ENCODE measurements at places on chromosomes 4 and X.

DNA sequence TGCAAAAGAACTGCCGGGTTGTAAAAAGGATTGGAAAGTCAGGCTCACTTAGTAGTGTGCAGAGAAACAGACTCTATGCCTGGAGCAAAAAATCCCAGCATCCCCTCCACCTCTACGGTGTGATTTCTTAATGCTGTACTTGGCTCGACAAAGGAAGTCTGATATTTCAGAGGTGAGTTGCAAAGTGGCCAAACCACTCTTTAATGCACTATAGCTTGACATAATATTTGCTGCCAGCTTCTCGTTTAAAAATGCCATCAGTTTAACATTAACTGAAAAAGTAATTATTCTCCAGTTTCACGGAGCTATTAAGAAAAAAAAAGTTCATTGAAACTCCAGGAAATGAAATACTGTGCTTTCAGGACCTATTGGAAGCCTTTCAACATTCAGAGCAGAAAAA, 448.3 kb upstream of the ZFP42 start:
- no peak for DNase-seq

- DNase-seq: no peak
Observed at GRCh38 chr4:793093-793861, 32.7 kb downstream of the CPLX1 start.

GRCh38 chrX:77527233-77528001, 80.2 kb downstream of the FGF16 start:
- peak; percentile 2 for DNase-seq

DNA sequence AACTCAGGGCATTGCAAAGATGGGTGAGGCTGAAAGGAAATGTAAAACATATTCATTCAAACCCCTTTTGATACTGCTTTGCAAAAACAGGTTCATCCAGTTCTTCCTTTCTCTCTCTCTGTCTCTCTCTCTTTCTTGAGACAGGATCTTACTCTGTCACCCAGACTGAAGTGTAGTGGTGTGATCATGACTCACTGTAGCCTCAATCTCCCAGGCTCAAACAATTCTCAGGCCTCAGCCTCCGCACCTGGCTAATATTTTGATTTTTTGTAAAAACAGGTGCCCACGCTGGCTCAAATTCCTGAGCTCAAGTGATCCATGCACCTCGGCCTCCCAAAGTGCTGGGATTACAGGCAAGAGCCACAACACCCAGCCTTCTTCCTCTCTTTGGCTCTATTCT, 15.6 kb upstream of the DCHS2 start:
- no peak for DNase-seq

- no peak for DNase-seq
Observed at GRCh38 chrX:19566359-19567222, 51.3 kb upstream of the MAP3K15 start.

DNA sequence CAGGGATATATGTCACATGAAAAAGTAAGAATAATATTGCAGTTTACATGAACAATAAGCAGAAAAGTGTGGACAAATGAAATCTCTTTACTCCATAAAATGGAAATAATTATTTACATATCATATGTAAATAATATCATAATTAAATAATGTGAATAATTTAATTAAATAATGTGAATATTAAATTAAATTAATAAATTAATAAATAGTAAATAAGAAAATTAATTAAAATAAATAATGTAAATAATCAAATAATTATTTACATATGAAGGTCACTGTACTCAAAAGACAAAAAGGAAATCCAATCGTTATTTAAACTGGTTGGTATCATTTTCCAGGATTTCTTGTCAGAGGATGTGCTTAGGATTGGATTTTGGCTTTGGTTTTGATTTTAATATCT, 201.1 kb upstream of the ETNPPL start:
- no peak for DNase-seq

- DNase-seq: no peak
Observed at GRCh38 chrX:20231598-20231997, 35.1 kb downstream of the RPS6KA3 start.

DNA sequence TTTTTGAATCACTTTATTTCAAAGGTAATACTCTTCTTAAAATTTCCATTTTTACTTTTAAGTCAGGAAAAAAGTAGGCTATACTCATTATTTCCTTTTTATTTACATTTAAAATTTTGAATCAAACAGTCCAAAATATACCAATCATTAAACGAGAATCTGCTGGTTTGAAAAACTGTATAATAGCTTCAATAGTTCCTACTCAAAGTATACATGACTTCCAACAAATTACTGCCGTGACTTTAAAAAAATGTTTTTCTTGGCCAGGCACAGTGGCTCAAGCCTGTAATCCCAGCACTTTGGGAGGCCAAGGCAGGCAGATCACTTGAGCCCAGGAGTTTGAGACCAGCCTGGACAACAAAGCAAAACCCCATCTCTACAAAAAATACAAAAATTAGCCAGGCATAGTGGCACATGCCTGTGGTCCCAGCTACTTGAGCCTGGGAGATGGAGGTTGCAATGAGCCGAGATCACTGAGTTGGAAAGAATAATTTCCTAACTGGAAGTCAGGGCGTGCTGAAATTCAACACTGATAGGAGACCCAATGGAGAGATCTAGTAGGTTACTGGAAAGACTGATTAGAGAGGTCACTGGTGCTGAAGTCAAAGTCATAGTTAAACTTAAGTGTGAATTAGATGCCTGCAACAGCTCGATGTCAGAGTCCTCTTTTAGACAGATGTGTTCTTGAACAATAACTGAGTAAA, 9.0 kb downstream of the KLHL8 start:
- no peak for DNase-seq

GRCh38 chr4:117400039-117400835, 314.9 kb upstream of the TRAM1L1 start:
- DNase-seq: peak; percentile 35
